Renal cortex interstitium (tissue), 15 donors: ENCODE measurements at places on chromosomes 13 and 19.

DNA sequence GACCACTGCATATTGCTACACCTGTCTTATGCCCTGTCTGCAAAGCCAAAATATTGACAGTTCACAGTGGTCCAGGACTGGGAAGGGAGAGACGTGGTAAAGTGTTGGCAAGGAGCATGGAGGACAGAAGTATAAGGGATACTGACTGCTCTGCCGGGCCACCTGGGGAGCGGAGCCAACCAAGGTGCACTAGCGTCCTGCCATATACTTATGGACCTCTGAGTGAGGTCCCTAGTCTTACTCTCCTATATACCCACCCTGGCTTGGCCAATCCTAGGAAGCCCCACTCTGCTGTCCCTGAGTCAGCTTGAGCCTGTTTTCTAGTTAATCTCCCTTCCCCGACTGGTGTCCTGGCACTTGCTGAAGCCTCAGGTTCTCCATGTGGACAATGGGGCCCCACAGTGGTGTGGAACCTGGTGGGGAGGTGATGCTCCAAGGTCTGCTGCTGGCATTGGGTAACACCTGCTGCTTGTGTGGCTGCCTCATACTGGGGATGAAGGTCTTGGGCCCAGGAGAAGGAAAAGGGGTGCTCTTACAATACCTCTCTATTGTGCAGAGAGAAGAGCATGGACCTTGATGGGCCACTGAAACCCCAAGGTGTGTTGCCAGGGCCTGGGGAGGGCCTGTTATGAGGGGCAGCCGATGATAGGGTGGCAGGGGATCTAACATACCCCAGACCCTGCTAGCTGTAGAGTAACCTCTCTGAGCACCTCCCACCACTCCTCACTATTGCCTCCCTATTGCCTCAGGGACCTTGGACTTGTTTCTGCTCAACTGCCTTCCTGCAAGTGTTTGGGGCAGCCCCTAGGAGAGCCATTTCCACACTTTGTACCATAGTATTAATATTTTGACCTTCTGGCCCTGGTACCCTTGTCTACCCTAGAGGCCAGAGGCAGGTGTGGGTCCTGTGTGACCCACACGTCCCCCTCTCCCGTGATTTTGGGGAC is 6.7 kb upstream of the TRIM28 start:
- DNase-seq = no peak

- DNase-seq = no peak
Observed at GRCh38 chr19:6693681-6694080, 23.7 kb upstream of the TNFSF14 start.

- no peak for DNase-seq
Observed at GRCh38 chr13:103873725-103874124, 807.5 kb upstream of the SLC10A2 start.

GRCh38 chr19:4620675-4621074 is 18.6 kb upstream of the TNFAIP8L1 start:
- DNase-seq = no peak
